ENCODE measurements at places on chromosomes 16 and 17. TPM values are rescaled to one million over a fixed set of nuclear protein-coding genes. Genes with fewer than 3 reads are reported as not detected.

GRCh38 chr16:57017251-57017650, 27.9 kb downstream of the NLRC5 start:
- no peak for DNase-seq

DNA sequence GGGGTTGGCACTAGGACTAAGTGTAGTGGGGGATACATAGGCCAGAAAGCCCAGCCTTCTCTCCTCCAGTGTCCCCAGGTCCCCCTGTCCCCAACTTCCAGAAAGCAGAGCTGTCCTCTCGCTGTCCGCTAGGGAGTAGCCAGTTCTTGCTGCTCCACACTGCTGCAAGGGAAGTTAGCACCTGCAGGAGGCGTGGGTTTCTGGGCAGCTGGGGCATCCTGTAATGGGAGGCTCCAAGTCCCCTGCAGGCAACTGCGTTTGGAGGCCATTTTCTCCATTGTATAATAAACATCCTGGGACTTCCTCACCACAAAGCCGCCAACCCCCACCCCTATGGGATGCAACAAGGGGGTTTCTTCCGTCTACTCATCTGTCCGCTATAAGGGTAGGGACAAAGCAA, 1.7 kb downstream of the RPRML start:
- peak; percentile 14 for DNase-seq

DNA sequence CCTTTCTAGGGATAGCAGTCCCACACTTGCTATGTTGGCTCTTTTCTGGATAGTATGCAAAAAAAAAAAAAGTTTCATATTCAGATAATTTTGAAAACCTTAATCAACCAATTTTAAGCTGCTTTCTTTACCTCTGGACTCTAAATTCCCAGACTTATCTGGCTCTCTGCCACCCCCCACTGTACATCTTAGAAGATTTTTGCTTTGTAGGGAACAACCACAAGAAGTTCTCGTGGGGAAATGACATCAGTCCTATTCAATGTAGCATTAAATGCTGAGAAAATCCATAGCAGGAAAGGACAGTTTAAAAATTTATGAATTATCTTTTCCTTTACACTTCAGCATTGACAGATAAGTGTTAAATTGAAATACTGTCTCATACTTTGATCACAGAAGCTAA, 562.7 kb upstream of the HSBP1 start:
- no peak for DNase-seq

GRCh38 chr17:8618825-8619224, 11.7 kb downstream of the MYH10 start:
- DNase-seq: no peak

- peak; percentile 90 for DNase-seq
These were observed 16.3 kb downstream of the NACA2 start for GRCh38 chr17:61574542-61575351.

GRCh38 chr17:44887971-44888954, 11.0 kb downstream of the EFTUD2 start:
- DNase-seq: no peak

GRCh38 chr17:40598619-40599467, 33.6 kb upstream of the CCR7 start:
- DNase-seq: no peak

DNA sequence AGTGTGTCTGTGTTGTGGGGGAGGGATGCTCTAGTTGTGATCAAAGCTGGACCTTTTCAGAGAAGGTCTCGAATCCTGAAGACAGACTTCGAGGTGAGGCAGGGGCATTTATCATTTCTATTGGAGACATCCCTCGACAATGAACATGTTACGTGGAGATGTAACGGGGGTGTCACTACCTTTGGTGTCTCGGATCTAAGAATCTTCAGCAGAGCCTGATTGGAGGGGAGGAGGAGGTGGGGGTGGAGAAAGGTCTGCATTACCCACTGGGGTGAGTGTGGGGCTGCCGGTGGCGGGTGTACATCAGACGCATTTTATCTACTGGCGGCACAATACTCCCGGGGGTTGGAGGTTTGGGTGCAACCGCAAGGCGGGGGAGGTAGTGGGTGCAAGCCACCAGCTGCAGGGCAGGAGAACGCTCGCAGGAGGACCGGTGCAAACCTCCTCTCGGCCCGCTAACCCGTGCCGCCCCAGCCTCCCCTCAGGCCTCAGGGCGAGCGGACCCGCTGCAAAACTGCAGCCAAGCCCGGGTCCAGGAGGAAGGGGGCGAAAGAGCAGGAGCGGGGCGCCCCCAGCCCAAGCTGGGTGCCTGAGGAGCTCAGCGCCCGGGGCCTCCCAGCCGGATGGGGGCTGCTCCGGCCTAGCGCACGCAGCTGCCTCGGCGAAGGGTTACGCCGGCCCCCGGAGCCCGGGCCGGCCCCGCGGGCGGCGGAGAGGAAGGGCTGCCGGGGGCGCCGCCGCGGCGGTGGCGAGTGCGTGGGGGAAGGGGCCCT, 735 bp downstream of the ZNF652 start:
- DNase-seq: peak; percentile 48

GRCh38 chr16:23508589-23509440, 1.5 kb downstream of the GGA2 start:
- peak; percentile 55 for DNase-seq

GRCh38 chr17:3039736-3040135, 23.7 kb downstream of the OR1D5 start:
- DNase-seq: no peak

DNA sequence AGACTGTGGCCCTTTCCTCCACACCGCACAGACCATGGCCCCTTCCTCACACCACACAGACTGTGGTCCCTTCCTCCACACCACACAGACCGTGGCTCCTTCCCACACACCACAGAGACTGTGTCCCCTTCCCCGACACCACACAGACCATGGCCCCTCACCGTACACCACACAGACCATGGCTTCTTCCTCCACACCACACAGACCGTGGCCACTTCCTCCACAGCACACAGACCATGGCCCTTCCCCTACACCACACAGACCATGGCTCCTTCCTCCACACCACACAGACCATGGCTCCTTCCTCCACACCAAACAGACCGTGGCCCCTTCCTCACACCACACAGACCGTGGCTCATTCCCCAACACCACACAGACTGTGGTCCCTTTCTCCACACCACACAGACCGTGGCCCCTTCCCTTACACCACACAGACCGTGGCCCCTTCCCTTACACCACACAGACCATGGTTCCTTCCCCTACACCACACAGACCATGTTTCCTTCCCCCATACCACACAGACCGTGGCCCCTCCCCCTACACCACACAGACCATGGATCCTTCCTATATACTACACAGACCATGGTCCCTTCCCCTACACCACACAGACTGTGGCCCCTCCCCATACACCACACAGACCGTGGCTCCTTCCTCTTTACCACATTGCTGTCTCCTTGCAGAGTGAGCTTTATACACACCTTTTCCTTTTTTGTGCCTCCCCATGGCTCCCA, 297.5 kb upstream of the FOXF1 start:
- no peak for DNase-seq

DNA sequence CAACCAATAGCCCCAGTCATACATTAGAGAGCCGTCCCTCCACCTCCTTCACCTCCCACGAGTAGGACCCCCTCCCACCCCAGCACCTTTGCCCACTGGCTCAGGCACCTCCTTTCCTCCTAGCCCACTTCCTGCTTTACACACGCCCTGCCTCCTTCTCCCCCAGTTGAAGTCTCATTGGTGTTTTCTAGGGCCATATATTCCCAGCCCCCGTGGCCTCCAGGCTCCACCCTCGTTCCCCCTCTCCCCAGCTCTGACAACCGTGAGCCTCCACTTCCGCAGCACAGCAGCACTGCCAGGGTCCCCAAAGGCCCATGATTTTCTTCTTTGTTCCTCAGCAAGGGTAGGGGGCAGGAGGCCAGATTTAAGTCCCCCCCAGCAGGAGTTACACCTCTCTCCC, 340.3 kb upstream of the TNRC6C start:
- no peak for DNase-seq

P2RX5 gene
- 0.24 TPM for total RNA-seq

ZNF469 gene
- 5.3 TPM for total RNA-seq

LAT gene
- total RNA-seq: 0.72 TPM

ATP2A1 gene
- 0.24 TPM for total RNA-seq
